Neural crest cell (in vitro differentiated cells): ENCODE measurements at places on chromosomes 16 and 17. TPM values are rescaled to one million over a fixed set of nuclear protein-coding genes. Genes with fewer than 3 reads are reported as not detected.
A peak's percentile ranks its signal among the peaks of the same experiment; 100 is the strongest.

ASGR1 gene
- 9.6 and 11.2 TPM in 2 replicates for total RNA-seq

CD300LF gene
- total RNA-seq: not detected in 2 replicates

NARF gene
- 73.3 and 84.2 TPM in 2 replicates for total RNA-seq

DYNLL2 gene
- 95.9 and 99.9 TPM in 2 replicates for total RNA-seq

NUP93 gene
- total RNA-seq: 151 and 152 TPM in 2 replicates

UNC119 gene
- total RNA-seq: 59.1 and 63.5 TPM in 2 replicates

TEX19 gene
- total RNA-seq: 0.20 and 0.23 TPM in 2 replicates

LCAT gene
- 16.6 and 17.6 TPM in 2 replicates for total RNA-seq

SPAG7 gene
- 76.9 and 78.9 TPM in 2 replicates for total RNA-seq

PRSS33 gene
- total RNA-seq: 0.23 and 0.39 TPM in 2 replicates

CENPX gene
- total RNA-seq: 129 and 135 TPM in 2 replicates

PYCARD gene
- total RNA-seq: 1.7 and 3.3 TPM in 2 replicates

G6PC1 gene
- not detected in 2 replicates for total RNA-seq

BPTF gene
- total RNA-seq: 158 and 161 TPM in 2 replicates

CES3 gene
- 2.4 and 3.2 TPM in 2 replicates for total RNA-seq

CAVIN1 gene
- total RNA-seq: 0.09 and 0.14 TPM in 2 replicates

GRB7 gene
- total RNA-seq: not detected in 2 replicates

GRCh38 chr16:1580956-1581355 lies 30.9 kb downstream of the IFT140 start:
- DNase-seq: no peak

- no peak for DNase-seq
These were observed 32.7 kb upstream of the ALDH3A1 start for GRCh38 chr17:19780846-19781245.

- no peak for DNase-seq
These were observed 110.9 kb upstream of the NUDT7 start for GRCh38 chr16:77611386-77611785.

- no peak for DNase-seq
These were observed 98.3 kb upstream of the CIBAR2 start for GRCh38 chr16:85210423-85211169.

DNA sequence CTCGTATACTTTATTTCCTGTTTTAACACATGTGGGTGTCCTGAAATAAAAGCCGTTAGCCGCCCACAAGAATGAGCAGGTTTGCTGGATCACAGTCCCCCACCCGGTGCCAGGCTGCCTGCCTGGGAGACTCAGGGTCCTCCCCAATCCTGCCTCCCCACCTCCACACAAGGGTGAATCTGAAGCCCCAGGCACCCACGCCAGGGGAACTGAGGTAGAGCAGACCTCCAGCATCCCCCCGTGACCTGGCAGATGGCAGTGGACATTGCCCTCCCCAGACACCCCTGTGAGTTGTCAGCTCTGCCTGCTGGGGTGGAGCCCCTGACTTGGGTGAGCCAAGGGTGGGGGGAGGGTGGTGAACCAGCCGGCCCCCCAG lies 114.8 kb downstream of the METRNL start:
- no peak for DNase-seq

- DNase-seq: peak; percentile 41
These were observed 1.0 kb downstream of the RHBDL3 start for GRCh38 chr17:32266389-32267301.

DNA sequence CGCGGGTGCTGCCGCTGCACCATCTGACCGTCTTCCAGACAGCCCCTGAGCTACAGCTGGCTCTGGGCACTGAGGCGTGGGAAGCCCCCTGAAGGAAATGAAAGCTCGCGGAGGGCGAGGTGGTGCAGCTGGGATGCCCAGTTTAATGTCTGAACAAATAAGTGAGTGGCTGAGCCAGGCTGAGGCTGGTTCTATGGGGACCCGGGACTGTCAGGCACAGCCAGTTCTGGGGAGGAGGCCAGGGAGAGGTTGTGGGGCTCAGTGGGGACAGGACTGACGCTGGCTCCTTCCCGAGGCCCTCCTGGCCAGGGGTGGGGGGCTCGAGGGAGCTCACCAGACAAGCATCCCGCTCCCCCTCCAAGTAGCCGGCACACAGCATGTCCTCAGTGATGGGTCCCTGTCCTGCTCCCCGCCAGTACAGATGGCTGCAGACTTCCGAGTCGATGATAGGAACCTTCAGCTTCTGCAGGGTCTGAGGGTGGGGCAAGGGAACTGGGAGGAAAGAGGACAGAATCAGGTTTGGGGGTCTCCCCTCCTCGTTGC lies 4.4 kb downstream of the PRSS22 start:
- no peak for DNase-seq

- DNase-seq: no peak
These were observed 3.9 kb downstream of the HOXB1 start for GRCh38 chr17:48526608-48527546.

DNA sequence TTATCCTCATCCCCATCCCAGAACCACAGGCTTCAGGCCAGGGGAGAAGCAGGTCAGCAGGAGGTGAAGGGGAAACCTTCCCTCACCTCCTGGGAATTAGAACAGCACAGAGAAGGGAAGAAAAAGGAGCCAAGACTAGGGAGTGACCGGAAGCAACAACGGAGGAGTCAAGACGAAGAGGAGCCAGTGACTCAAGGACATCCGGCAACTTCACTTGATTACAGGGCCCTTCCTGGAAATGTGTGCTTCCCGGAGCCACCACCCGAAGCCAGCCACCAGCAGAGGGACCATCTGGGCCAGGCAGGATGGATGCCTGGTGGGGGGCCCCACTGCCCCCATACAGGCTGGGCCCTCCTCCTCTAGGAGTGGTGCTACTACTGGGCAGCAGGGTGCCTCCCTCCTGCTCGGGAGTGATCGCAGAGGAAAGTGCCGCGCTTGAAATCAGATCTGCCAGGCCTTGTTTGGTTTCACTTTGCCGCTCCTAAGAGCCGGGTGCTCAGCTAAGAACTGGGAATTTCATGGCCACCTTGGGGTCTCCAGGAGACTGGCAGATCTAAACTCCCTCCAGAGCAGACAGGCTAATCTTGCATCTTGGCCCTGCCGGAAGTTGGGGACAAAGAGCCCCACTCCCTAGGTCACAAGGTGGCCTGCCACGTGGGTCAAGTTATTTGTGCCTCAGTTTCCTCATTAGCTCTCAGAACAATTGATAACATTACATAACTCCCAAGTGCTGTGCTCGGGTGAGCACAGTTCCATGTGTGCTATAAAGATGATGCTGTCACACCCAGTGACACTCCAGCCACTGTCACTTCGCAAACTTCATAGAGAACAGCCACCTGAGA lies 6.6 kb downstream of the CDC42EP4 start:
- DNase-seq: no peak

- DNase-seq: no peak
These were observed 5.5 kb downstream of the ODF4 start for GRCh38 chr17:8345052-8345690.

DNA sequence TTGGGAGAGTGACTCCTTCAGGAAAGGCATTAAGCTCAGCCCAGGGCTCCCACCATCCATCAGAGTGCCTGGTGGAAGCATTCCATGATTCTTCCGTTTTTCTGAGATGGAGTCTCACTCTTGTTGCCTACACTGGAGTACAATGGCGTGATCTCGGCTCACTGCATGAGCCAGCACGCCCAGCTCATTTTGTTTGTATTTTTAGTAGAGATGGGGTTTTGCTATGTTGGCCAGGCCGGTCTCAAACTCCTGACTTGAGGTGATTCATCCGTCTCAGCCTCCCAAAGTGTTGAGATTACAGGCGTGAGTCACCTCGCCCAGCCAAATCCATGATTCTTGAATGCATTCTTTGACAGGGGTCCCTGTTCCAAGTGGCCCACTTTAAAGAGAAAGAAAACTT lies 23.1 kb downstream of the MIS12 start:
- no peak for DNase-seq

GRCh38 chr17:74192950-74193781 lies 10.3 kb upstream of the RPL38 start:
- DNase-seq: no peak

- no peak for DNase-seq
These were observed 126.3 kb downstream of the ZNF778 start for GRCh38 chr16:89343501-89344457.

GRCh38 chr17:77556383-77557061 lies 402.0 kb upstream of the TNRC6C start:
- no peak for DNase-seq

DNA sequence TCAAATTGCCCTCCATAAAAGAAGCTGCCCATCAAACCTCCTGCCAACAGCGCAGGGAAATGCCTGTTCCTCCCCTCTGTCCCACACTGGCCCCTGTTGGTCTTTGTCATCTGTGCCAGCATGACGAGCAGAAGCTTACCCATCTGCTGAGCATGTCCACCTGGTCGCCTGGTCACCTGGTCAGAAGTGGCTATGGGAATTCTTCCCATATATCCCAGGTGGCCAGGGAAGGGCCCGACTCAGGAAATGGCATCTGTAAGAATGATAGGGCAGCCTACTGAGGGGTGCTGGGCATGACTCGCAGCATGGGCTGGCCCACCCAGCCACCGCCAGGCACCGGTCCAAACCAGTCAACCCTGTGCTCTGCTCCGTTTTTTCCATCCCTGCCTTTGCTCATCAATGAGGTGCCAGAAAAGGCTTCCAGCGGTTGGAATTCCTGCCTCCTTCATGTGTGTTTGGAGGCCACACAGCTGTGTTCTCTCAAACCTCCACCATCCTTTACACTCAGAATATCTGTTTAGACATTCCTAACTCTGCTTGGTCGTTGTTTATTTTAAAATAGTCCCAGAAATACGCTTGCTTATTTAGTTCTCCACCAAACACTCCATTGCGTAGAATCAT lies 145.2 kb downstream of the CLEC16A start:
- no peak for DNase-seq

- no peak for DNase-seq
These were observed 8.8 kb downstream of the MMP25 start for GRCh38 chr16:3054965-3055733.

DNA sequence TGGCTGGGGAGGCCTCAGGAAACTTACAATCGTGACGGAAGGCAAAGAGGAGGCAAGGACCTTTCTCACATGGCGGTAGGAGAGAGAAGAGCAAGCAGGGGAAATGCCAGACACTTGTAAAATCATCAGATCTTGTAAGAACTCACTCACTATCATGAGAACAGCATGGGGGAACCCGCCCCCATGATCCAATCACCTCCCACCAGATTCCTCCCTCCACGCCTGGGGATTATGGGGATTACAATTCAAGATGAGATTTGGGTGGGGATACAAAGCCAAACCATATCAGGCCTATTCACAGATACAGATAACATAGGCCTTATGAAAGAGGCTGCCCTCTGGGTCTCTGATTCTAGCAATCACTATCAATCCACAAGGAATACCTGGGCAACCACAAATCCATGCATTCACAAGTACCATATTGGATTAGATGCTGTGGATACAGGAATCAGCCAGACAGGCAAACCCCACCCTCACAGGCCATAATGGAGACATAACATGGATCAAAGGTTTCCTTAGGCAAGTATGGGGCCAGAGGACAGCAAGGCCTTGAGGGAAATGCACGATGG lies 284.9 kb downstream of the SOX9 start:
- DNase-seq: no peak

- no peak for DNase-seq
These were observed 9.2 kb downstream of the MPV17L start for GRCh38 chr16:15404792-15405191.

DNA sequence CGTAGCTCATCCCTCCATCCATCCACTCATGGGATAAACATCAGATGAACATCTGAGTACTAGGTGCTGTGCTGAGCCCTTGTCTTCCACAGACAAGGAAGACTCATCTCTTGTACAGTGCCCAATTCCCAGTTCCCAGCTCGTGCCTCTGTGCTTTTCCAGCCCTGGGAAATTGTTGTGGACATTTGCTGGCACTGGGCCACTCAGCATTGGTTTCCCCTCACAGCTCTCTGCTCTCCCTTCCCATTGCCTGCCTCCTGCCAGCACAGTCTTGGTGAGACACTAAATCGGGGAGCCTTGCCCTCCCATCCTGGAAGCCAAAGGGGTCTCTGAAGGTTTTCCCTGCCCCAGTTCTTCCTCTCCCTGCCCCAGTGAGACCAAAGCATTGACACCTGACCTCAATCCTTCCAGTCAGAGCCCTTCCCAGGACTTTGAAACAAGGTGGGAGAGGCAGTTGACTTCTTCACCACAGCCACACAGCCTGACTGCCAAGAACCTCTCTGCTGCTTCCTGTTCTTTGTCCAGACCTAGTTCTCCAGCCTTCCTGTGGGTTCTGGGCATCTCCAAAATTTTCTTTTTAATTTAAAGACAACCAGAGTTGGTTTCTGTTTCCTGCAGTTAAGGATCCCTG lies 50.2 kb downstream of the WSB1 start:
- DNase-seq: no peak

- DNase-seq: no peak
These were observed 6.8 kb upstream of the RNF213 start for GRCh38 chr17:80253631-80254395.

- no peak for DNase-seq
These were observed 240 bp downstream of the WBP2 start for GRCh38 chr17:75854881-75855309.

DNA sequence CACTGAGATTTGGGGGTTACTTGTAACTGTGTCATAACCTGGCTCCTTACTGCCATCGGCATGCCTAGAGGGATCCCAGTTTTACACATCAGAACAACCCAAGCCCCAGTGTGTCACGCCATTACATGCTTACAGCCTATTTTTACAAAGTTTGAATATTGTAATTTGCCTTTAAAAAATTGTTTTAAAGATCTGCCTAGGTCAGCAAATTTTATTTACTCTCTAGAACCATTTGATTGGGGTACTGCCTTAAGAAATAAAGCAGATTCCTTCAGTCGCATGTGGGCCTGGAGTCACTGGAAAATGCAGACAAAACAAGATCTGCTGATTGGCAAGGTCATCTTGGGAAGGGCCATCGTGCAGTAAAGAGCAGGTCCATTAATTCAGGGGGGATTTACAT lies 566.9 kb downstream of the WWOX start:
- DNase-seq: no peak

GRCh38 chr17:46013127-46013501 lies 14.1 kb downstream of the STH start:
- no peak for DNase-seq

DNA sequence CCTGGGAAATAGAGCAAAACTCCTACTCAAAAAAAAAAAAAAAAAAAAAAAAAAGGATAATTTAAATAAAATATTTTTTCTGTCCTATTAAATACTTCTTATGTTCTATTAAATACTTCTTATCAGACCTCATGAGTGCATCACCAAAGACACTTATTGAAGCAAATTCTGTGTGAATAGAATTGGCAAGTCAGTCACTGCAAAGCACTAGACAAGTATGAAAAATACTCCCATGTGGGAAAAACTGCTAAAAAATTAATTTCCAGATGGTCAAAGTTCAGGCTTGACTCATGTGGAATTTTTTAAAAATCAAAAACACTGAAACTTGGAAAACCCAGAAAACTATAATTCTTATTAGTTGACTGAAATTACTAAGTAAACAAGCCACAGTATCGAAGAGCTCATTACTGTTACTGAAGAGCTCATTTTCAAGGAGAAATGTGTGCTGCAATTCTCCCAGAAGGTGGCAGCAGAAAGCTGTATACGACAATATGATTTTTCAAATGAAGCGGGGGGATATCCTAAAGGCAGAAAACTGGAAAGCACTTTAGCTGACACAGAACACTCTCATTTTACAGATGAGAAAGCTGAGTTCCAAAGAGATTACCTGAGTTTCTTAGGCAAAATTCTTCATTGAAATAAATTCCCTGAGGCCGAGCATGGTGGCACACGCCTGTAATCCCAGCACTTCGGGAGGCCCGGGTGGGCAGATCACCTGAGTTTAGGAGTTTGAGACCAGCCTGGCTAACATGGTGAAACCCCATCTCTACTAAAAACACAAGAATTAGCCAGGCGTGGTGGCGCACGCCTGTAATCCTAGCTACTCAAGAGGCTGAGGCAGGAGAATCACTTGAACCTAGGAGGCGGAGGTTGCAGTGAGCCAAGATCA lies 15.9 kb upstream of the FBXO47 start:
- DNase-seq: peak; percentile 45
